Karpas-422 (cell line): ENCODE measurements at places on chromosomes 4 and X. TPM values are rescaled to one million over a fixed set of nuclear protein-coding genes. Genes with fewer than 3 reads are reported as not detected.
A peak's percentile ranks its signal among the peaks of the same experiment; 100 is the strongest.

DNA sequence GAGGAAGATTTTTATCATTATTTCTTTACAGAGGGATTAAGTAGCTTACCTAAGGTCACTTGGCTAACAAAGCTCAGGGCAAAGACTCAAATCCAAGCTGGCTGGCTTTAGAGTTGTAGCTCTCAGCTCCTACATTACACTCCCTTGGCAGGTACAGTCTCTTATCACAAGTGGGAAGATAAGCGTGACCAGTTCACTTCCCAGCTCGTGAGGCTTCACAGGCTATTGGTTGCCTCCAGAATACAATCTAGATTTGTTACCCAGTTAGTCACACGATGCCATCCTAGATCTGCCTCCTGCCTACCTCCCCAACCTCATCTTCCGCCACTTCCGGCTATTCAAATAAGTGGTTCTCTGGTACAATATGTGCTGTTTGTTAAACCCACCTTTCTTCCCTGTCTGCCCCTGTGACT, 3.7 kb downstream of the MMRN1 start:
- H3K27me3 ChIP-seq: no peaks in the 10 kb centered on the region
- H3K4me1 ChIP-seq: no peaks in the 10 kb centered on the region
- no peaks in the 10 kb centered on the region for H3K36me3 ChIP-seq
- DNase-seq: peak; percentile 42
- no peak overlapping the region for H3K4me3 ChIP-seq

The OPHN1 gene
- not detected in 2 replicates for total RNA-seq

- H3K4me1 ChIP-seq: peaks cover 8% of the 10 kb centered on the region
- H3K27ac ChIP-seq: no peak overlapping the region
- H3K27me3 ChIP-seq: no peaks in the 10 kb centered on the region
- DNase-seq: no peak
- no peaks in the 10 kb centered on the region for H3K36me3 ChIP-seq
- H3K4me3 ChIP-seq: no peak overlapping the region
These were observed 49.6 kb downstream of the SLC2A9 start for GRCh38 chr4:9971711-9972110.

- no peaks in the 10 kb centered on the region for H3K4me1 ChIP-seq
- H3K27ac ChIP-seq: no peak overlapping the region
- H3K4me3 ChIP-seq: no peak overlapping the region
- no peak for DNase-seq
These were observed 7.8 kb downstream of the GATB start for GRCh38 chr4:151753056-151753455.

GRCh38 chrX:135477576-135477975, 42.9 kb upstream of the INTS6L start:
- no peak overlapping the region for H3K27ac ChIP-seq
- no peak overlapping the region for H3K4me3 ChIP-seq
- no peaks in the 10 kb centered on the region for H3K4me1 ChIP-seq
- H3K27me3 ChIP-seq: no peaks in the 10 kb centered on the region
- DNase-seq: peak; percentile 71

- no peaks in the 10 kb centered on the region for H3K36me3 ChIP-seq
- H3K27ac ChIP-seq: no peak overlapping the region
- DNase-seq: no peak
- H3K4me1 ChIP-seq: no peaks in the 10 kb centered on the region
- no peak overlapping the region for H3K4me3 ChIP-seq
- H3K27me3 ChIP-seq: no peaks in the 10 kb centered on the region
These were observed 126.0 kb upstream of the CXorf66 start for GRCh38 chrX:140091125-140091886.

DNA sequence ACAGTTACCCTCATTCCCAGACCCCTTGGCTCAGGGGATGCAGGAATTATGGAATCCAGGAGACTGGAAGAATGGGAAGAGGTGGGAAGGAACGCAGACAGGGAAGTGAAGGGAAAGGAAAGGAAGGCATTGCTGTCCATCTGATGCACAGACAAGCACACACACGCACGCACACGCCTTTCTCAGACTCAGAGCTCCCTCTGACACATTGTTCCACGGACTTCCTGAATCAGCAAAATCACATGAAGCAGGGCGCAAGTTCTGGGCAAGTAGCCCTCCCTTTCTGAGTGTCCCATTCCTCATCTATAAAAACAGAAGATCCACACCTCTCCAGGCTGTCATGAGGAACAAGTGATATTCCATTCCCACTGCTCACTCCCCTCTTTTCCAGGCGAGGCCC, 13.2 kb downstream of the IQSEC2 start:
- no peak for DNase-seq
- H3K36me3 ChIP-seq: no peaks in the 10 kb centered on the region
- H3K27ac ChIP-seq: no peak overlapping the region
- H3K27me3 ChIP-seq: no peaks in the 10 kb centered on the region
- no peaks in the 10 kb centered on the region for H3K4me1 ChIP-seq
- no peak overlapping the region for H3K4me3 ChIP-seq

DNA sequence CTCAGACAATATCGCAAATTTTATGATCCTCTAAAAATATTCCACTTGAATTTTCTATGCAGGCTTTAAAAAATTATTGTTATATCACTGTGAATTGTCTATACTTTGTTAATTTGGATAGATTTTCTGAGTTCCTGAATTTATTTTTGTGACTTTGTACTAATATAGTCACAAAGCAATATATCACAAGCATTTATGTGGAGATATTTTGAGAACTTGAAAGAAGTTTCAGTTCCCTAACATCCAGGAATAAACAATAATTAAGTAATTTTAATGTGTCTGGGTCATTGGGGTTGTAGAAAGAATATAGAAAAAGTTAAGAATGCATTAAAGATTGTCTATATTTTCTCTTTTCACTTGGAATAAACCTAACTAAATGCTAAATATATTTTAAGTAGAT, 32.0 kb downstream of the CXCL8 start:
- no peak overlapping the region for H3K4me3 ChIP-seq
- H3K4me1 ChIP-seq: no peaks in the 10 kb centered on the region; the same call in 1 of the 2 replicates
- no peaks in the 10 kb centered on the region for H3K36me3 ChIP-seq
- no peak for DNase-seq
- H3K27me3 ChIP-seq: no peaks in the 10 kb centered on the region
- no peak overlapping the region for H3K27ac ChIP-seq

The GATA1 gene
- total RNA-seq: not detected in 2 replicates

DNA sequence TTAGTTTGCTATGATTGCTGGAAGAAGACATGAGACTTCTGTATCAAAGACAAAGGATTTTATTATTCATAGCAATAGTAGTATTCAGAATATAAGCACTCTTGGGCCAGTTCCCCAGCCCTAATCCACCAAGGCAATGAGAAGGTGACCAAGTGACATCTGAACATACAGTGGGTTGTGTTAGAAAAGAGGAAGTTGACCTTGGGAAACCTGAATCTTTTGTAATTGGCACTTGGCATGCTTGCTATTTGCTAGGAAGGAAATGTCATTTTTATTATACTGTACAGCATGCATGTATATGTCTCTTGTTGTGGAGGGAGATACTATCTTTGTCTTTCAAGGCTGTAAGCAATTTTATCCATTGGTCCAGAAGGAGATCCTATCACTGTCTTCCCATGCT, 216.1 kb upstream of the FAT1 start:
- no peak overlapping the region for H3K4me3 ChIP-seq
- H3K27ac ChIP-seq: no peak overlapping the region
- no peaks in the 10 kb centered on the region for H3K36me3 ChIP-seq
- H3K4me1 ChIP-seq: peaks cover 42% of the 10 kb centered on the region
- peak; percentile 64 for DNase-seq

DNA sequence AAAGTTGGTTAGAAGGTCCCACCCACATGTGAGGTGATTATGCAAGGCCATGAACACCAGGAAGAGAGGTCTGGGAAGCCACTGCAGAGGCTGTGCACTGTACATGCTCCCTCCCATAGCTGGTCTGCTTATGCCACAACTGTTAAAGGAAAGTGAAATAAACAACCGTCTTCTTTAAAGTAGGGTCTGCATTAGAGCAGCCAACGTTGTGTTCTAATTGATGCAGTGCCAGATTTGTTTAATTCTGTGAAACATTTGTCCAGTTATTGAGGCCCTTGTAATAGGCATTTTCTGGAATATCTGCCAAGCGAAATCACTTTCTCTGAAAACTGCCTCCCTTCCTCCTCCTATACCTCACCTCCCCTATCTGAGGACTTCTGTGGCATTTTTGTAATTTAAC, 224.0 kb upstream of the LNX1 start:
- no peak overlapping the region for H3K4me3 ChIP-seq
- H3K27me3 ChIP-seq: no peaks in the 10 kb centered on the region
- no peak overlapping the region for H3K27ac ChIP-seq
- no peaks in the 10 kb centered on the region for H3K36me3 ChIP-seq
- no peaks in the 10 kb centered on the region for H3K4me1 ChIP-seq

The CD38 gene
- 3.6 and 12.1 TPM in 2 replicates for total RNA-seq

The SPANXD gene
- total RNA-seq: not detected in 2 replicates

DNA sequence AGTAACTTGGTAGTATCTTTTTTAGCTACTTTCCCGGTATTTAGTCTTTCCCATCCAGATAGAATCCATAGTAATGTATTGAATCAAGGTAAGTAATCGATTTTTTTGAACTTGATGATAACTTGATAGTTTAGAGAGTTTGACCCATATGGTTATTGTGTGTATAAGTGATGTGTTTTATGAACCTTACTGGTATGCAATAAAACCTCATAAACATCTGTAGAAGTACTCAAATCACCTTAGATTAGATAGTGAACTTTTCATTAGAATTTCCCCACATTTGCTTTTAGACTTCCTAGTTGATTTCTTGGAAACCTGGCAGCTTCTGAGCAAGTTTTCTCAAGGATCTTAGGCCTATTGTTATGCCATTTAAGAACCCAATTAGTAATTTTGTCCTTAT, 80.8 kb upstream of the PDE5A start:
- no peaks in the 10 kb centered on the region for H3K36me3 ChIP-seq
- H3K27ac ChIP-seq: no peak overlapping the region
- no peak overlapping the region for H3K4me3 ChIP-seq
- H3K4me1 ChIP-seq: no peaks in the 10 kb centered on the region

DNA sequence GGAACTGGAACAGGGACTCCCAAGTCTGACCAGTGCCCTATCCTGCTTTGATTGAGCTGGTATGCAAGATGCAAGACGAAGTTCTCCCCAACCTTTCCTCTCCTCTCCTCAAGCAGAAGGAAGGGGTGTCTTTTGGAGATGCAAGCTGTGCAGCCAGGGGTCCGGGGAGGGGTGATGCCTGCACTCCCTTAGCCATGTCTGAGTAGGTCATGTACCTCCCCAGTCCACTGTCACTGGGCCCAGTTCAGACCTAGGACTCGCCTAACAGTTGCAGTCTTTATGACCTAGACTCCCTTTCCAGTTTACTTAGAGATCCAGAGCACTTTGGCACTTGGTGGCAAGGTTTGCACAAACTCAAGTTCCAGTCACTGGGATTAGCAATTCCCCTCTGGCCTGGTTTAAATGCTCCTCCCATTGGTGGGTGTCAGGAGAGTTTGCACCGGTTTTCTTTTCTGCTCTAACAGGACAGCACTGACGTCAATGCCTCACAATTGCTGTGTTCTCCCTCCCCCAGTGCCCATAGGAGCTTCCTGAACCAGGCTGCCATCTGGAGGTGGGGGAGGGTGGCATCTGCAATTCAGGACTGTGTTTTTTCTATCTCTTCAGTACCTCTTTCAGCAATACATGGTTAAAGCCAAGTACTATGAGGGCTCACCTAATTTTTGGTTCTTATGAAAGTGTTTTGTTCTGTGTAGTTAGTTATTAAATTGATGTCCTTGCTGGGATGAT, 782.2 kb downstream of the ARAP2 start:
- no peaks in the 10 kb centered on the region for H3K4me1 ChIP-seq
- no peak overlapping the region for H3K27ac ChIP-seq
- no peak overlapping the region for H3K4me3 ChIP-seq
- H3K27me3 ChIP-seq: no peaks in the 10 kb centered on the region

DNA sequence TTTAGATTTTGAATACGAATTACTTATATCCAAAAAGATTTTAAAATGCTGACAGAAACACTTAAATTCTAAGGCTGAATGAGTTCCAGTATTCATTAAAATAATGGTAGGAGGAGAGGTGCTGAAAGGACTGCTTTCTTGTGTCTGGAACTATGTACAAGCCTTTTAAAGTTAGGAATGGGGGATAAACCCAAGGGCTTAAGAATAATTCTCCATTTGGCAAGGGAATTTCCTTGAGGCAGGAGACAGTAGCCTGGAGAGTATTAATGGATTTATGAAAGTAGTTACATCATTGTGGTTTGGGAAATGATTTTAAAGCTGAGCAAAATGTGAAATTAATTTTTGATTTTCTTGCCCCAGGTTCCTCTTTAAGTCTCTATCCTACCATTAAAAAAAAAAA, 266.5 kb upstream of the KCNIP4 start:
- H3K36me3 ChIP-seq: no peaks in the 10 kb centered on the region
- H3K27ac ChIP-seq: no peak overlapping the region
- no peaks in the 10 kb centered on the region for H3K27me3 ChIP-seq
- no peaks in the 10 kb centered on the region for H3K4me1 ChIP-seq

The VCX3B gene
- total RNA-seq: not detected in 2 replicates

- no peak for DNase-seq
- H3K27me3 ChIP-seq: no peaks in the 10 kb centered on the region
- no peaks in the 10 kb centered on the region for H3K4me1 ChIP-seq
- H3K4me3 ChIP-seq: no peak overlapping the region
- no peak overlapping the region for H3K27ac ChIP-seq
These were observed 1.3 kb downstream of the FAM149A start for GRCh38 chr4:186105647-186106321.

The CCSER1 gene
- 0.87 and 3.6 TPM in 2 replicates for total RNA-seq

DNA sequence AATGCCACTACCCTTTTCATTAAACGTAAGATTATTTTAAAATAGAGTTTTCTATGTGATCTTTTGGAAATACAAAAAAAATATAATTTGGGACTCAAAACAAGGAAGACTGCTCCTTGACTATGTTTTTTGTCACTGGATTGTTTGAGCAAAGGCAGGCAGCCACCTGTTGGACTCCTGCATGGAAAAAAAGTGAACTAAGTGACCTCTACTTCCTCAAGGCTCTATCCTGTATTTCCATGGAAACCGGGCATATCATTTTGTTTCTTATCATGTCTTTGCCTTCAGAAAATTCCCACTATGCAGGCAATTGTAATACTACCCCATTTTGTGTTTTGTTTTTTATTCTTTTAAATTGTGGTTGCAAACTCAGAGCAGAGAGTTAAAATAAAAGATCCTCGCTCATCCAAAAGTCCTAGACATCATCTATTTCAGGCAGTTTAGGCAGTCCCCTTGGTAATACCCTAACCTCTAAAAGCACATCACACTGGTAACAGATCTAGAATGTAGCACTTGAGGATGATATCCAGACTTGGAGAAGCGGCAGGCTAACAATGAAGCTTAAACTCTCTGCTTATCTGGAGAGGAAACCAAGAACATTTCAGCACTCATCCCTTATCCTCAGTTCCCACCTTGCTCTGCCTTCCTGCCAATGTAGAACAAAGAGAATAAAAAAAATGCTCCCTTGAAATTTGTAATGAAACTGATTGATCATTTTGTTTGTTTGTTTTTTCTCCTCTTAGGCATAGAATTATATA, 165.7 kb downstream of the BANK1 start:
- peak overlapping the region; percentile 96 for H3K27ac ChIP-seq
- DNase-seq: no peak
- no peaks in the 10 kb centered on the region for H3K27me3 ChIP-seq
- H3K36me3 ChIP-seq: no peaks in the 10 kb centered on the region

The ERAS gene
- not detected in 2 replicates for total RNA-seq

GRCh38 chr4:24856586-24856985, 56.3 kb downstream of the CCDC149 start:
- H3K27me3 ChIP-seq: no peaks in the 10 kb centered on the region
- H3K4me3 ChIP-seq: no peak overlapping the region
- H3K36me3 ChIP-seq: no peaks in the 10 kb centered on the region
